ENCODE measurements at places on chromosomes 7 and 10.

- peak; percentile 71 for DNase-seq
Observed at GRCh38 chr7:139777948-139778841, at the start of gene HIPK2. TSS of gene HIPK2 (minus strand) at chr7:139777998. CDS start at chr7:139777623, 375 bp downstream.

- DNase-seq = no peak
Observed at GRCh38 chr10:101878869-101879268, 35.3 kb upstream of the KCNIP2 start.

DNA sequence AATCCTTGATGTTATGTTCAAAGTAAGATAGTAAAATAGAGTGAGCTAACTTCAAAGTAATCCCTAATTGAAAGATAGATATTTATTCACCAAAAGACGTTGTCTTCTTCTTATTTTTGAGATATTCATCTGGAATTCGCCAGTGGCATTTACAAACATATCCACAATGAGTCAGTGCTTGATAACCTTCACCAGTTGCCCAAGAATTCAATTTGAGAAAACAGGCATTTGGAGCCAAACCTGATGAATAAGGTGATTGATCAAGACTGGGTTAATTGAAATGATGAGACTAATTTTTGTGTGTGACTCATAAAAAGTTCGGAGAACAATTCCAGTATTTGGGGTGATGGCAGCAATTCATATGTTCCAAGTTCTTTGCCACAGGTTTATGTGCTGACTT, 344.0 kb downstream of the ARL4A start:
- DNase-seq = no peak

DNA sequence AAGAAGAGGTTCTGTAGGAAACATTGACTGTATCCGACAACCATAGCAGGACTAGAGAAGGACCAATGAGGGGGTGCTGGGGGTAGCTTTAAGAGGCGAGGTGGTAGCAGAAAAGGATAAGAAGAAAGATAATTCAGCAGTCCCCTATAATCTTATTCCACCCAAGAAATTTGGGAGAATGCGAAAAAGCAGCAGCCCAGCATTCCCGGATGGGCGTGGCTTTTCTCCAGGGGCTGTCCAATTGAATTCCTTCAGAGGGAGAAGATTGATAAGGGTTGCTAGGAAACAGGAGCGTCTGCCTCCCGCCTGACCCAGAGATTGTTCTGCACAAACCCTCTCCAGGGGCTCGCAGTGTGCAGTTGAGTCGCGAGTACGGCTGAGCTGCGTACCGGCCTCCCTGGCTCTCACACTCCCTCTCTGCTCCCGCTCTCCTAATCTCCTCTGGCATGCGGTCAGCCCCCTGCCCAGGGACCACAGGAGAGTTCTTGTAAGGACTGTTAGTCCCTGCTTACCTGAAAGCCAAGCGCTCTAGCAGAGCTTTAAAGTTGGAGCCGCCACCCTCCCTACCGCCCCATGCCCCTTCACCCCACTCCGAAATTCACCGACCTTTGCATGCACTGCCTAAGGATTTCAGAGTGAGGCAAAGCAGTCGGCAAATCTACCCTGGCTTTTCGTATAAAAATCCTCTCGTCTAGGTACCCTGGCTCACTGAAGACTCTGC, at the start of gene GRM3:
Gene GRM3 (plus strand): TSS at position 349 of the 721 bp plus-strand sequence. CDS start 121,237 bp downstream, outside the sequence.
- no peak for DNase-seq

DNA sequence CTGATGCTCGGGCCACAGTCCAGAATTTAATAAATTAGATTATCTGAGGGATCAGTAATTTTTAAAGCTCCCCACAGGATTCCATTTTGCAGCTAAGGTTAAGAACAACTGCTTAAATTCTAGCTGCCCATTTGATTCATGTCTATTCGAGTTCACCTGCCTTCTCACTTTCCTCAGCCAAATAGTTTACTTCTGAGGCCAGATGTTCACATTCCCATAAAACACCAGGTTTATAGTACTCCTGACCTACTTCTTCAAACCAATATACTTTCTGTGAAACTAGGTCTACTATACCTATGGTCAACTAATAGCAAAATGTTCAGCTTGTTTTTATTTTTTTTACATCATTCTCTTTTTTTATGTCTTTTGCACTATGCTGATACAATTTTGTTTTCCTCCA, 86.3 kb downstream of the GPR158 start:
- DNase-seq = no peak

GRCh38 chr7:21767300-21767900, 178.3 kb downstream of the CDCA7L start:
- DNase-seq = peak; percentile 2

- no peak for DNase-seq
Observed at GRCh38 chr10:110141871-110142635, 65.4 kb upstream of the MXI1 start.

DNA sequence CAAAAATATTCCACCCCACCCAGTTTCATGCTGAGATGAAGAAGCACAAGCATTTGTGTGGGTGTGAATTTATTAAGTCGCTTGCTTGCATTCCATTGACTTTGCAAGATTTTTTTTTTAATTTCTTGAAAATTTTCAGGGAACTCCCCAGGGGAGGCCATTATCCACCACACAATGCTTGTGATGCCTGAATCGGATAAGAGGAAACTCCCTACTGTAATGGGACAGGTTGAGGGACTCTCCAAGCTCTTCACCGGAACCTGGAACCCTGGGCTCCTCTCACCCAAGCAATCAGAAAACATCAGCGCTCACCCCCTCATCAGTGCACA, 153.6 kb upstream of the ZMIZ1 start:
- DNase-seq = no peak

- DNase-seq = no peak
Observed at GRCh38 chr7:123929655-123930054, 4.6 kb downstream of the SPAM1 start.

- DNase-seq = no peak
Observed at GRCh38 chr7:6057316-6058129, 26.3 kb downstream of the ANKRD61 start.

DNA sequence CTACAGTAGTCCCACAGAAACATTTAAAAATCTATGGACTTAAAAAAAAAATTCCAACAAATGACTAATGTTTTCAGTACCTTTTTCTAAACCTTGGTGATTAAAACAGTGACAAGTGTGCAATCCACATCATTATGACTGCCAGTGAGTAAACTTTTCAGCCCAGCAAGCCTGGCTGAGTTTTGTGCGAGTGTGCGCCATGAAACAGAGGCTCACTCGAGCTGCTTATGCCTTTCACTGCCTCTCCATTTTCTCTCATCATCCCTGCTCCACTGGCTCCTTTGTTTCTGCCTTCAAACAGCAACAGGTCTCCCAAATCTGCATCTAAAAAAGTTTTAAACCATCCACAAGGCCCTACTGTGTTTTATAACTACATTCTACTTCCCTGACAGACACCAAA, 105.8 kb downstream of the USP6NL start:
- no peak for DNase-seq

GRCh38 chr10:22724773-22725172, 10.4 kb upstream of the PIP4K2A start:
- no peak for DNase-seq

- no peak for DNase-seq
Observed at GRCh38 chr7:111324228-111324627, 233.3 kb downstream of the LRRN3 start.

DNA sequence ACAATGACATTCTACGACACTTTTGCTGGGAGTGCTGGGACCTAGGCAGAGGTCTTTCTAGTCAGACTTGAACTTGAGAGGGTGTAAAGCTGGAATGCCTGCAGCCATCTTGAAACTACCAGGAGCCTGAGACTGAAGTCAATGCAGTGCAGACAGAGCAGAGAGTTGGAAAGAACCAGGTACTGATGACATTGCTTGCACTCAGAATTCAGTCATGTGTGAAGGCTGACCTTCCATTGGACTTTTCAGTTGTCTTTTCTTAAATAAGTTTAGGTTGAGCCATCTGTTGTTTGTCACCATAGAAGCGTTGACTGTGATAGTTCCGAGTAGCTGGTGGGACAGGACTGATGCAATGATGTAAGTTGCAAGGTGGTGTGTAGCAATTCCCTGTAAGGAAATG, 3.1 kb upstream of the PLPP4 start:
- DNase-seq = no peak

Measured in CD4-positive, alpha-beta memory T cell (primary cell).